ENCODE measurements at places on chromosomes 3 and 15.

DNA sequence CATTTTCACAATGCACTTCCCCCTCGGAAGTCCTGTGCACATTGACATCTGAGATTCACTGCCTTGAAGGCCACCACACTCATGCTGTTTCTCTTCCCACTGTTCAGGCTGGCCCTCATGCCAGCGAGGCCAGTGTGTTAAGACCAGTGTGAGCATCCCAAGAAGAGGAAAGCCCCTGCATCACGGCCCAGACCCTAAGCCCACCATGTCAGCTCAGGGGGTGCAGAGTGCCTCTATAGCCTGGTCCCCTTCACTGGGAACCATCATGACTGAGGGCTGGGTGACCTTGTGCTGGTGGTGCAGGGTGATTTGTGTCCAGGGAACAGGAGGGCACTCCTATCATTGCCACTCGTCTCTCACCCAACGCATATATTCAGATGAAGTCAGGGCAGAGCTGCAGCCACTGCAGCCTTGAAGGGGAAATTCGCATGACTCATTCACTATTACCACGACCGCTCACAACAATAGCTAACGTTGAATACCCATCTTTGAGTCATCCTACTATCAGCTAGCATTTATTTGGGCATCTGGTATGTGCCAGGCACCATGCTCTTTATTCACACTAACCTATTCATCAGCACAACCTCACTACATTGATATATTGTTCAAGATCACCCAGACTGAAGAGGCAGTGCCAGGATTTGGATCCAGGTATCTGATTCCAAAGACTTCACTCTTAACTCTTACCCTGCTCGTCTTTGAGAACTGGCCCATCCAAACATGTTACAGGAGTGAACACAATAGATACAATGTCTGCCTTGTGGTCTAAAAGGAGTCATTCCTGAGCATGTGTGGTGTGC lies 58.8 kb upstream of the SLC6A11 start:
- H3K27me3 ChIP-seq: peaks cover 95% of the 10 kb centered on the region
- H3K4me3 ChIP-seq: no peak overlapping the region
- DNase-seq: no peak

GRCh38 chr3:173865900-173866498 lies 468.5 kb downstream of the NLGN1 start:
- no peaks in the 10 kb centered on the region for H3K27me3 ChIP-seq
- no peak overlapping the region for H3K27ac ChIP-seq
- H3K4me3 ChIP-seq: no peak overlapping the region
- H3K4me1 ChIP-seq: no peaks in the 10 kb centered on the region
- no peaks in the 10 kb centered on the region for H3K36me3 ChIP-seq

DNA sequence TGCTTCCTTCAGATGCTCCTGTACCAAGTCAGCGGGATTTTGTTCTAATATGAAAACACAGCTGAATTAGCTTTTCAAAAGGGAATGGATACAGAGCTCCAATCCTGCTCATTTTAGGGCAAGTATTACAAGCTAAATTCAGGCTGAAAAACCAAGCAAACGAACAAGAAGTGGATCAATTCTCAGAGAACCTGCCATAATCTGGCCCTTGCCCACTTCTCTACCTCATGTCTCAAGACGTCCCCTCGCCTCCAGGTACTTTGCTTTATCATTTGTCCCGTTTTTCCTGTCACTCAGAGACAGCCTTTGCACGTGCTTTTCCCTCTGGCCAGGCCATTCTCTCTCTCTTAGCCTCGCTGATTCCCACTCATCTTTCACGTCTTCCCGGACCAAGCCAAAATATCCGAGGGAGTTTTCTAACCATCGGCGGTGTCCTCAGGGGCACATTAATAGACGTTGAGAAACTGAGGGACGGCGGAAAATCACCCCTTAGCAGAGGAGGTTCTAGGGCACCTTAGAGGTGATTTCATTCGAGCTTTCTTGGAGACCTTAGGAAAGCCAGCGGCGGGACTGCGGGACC lies 654 bp downstream of the SUSD5 start:
- no peak overlapping the region for H3K27ac ChIP-seq
- peaks cover 16% of the 10 kb centered on the region for H3K4me1 ChIP-seq

DNA sequence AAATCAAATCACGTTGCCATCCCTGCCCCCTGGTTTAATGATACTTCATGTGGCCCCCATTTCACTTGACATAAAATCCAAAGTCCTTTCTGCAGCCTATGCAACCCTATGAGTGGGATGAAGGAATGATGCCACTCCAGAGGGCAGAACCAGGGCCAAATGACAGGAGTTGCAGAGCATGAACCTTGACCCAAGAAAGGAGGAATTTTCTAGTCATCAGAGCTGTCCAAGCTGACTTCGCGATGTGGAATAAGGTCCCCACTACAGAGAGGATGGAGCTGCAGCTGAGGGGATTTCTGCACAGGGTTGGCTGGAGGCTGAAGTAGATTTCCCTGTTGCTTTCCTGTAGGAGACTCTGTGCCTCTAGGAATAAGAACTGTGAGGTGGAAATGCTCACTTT lies 15.8 kb upstream of the EPHB3 start:
- H3K4me3 ChIP-seq: no peak overlapping the region
- DNase-seq: no peak
- H3K27me3 ChIP-seq: no peaks in the 10 kb centered on the region
- H3K36me3 ChIP-seq: no peaks in the 10 kb centered on the region

DNA sequence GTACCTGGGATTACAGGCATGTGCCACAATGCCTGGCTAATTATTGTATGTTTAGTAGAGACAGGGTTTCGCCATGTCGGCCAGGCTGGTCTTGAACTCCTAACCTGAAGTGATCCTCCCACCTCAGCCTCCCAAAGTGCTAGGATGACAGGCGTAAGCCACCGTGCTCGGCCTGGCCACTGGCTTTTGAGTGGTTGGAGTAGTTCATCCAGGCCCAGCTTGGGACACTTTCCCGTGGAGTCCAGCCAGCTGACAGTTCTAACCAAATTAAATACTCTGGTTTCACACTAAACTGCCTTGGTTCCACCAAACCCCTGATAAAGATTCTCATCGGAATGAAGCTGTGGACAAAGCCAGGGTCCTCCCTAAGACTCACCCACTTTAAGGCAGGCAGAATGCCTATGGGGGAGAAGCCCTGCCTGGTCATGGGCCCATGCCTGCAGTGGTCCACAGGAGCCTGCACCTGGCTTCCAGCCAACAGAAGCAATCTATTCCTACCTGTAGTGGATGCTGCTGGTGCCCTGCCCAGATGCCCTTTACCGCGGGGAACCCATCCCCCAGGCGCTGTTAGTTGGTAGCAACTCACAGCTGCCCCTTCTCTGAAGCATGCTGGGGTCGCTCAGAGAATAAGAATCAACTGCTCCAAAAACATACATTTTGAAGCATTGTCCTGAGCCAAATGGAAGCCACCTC lies 5.2 kb upstream of the SLC28A1 start:
- no peak overlapping the region for H3K4me3 ChIP-seq
- DNase-seq: no peak
- no peaks in the 10 kb centered on the region for H3K27me3 ChIP-seq
- peaks cover 9% of the 10 kb centered on the region for H3K4me1 ChIP-seq

DNA sequence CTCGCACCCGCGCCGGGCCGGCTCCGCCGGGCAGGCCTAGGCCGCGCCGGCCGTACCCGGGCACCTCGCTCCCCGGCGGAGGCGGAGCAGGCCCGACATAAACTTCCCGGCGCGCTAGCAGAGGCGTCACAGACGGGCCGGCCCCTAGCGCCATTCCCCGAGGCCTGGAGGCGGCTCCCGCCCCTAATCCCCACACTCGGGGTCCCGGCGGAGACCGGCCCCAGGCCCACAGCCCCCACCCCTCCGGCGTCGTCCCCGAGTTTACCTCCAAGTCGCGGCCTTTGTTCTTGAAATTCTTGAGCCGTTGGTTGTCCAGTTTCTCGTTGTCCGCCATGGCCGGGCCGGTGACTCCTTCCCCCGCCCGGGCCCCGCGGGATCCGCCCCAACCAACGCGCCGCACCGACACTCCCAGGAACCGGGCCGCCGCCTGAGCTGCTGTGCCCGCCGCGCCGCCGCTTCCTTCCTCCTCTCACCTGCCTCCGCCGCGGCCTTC lies 376 bp downstream of the KPNA4 start:
- H3K36me3 ChIP-seq: no peaks in the 10 kb centered on the region
- H3K27ac ChIP-seq: peak overlapping the region; percentile 99
- H3K4me1 ChIP-seq: peaks cover 24% of the 10 kb centered on the region
- DNase-seq: no peak

All from esophagus squamous epithelium (tissue), 5 donors.